ENCODE measurements at places on chromosomes 12 and 14.

- DNase-seq, result peak; percentile 78
Measured at GRCh38 chr14:89701211-89702043, 253.1 kb downstream of the EFCAB11 start.

DNA sequence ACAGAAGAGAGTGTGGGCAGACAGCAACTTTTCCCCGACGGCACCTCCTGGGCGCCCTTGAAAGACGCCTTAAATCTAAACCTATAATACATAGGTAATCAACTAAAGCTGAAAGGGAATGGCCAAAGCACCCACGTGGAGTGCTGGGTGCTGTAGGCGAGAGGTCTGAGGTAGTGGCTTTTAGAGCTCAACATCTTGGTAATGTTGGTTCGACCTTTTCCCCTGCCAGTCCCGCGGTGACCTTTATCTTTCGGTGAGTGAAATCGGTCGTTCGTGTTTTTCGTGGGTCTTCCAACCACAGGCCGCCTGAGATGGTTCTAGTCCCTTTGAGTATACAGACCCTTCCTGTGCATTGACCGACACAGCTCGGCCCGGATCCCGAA, 9.1 kb downstream of the OR6S1 start:
- DNase-seq, result no peak

- no peak for DNase-seq
Measured at GRCh38 chr14:61668282-61668681, 27.0 kb upstream of the HIF1A start.

DNA sequence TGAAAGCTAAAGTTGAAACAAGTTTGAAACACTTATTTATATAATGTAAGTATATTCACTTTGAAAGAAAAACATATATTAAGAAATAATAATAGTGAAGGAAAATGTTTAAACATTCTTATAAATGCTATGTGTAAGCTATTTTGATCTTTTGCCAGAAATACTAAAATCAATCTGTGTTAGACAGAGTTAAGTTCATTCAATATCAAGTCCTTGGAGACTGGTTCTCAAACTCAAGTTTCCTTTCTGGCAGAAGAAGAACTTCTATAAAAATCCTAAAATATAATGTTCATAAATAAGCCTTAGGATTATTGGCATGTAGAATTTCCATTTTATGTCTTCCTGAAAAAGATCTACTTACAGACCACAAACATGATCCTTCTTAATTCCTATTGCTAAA, 45.3 kb downstream of the TAOK3 start:
- no peak for DNase-seq

GRCh38 chr14:25658988-25659387, 609.0 kb upstream of the STXBP6 start:
- no peak for DNase-seq

DNA sequence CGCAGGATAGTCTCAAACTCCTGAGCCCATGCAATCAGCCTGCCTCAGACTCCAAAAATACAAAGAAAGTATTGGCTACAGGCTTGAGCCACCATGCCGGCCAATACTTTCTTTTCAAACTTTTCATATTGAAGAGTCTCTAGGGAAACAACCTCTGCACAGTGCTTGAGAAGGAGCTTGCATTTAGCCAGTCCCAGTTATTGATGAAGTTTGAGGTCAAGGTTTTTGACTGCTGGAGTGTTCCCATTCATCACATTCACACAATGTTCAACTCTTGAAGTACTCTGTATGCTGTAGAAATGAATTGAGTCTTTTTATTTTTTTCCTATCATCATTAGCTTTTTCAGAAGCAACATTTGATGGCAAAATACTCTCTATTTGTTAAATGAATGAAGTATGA, 355.8 kb upstream of the E2F7 start:
- no peak for DNase-seq

GRCh38 chr14:68349900-68350629, 442.8 kb downstream of the ZFP36L1 start:
- DNase-seq, result no peak

- DNase-seq, result no peak
Measured at GRCh38 chr12:80213871-80214270, 114.5 kb downstream of the OTOGL start.

- DNase-seq, result no peak
Measured at GRCh38 chr12:129675947-129676346, 227.9 kb downstream of the TMEM132D start.

GRCh38 chr12:19220205-19220604, 90.7 kb downstream of the PLEKHA5 start:
- DNase-seq, result no peak

GRCh38 chr12:53651737-53652136, 24.1 kb downstream of the ATP5MC2 start:
- DNase-seq, result no peak

GRCh38 chr14:100524933-100525243, 62.3 kb downstream of the BEGAIN start:
- DNase-seq, result no peak

GRCh38 chr12:116861320-116861719, 19.9 kb downstream of the HRK start:
- DNase-seq, result peak; percentile 13

- DNase-seq, result no peak
Measured at GRCh38 chr14:65620195-65620594, 207.7 kb downstream of the FUT8 start.

GRCh38 chr12:122486805-122487426, 13.8 kb downstream of the ZCCHC8 start:
- no peak for DNase-seq

DNA sequence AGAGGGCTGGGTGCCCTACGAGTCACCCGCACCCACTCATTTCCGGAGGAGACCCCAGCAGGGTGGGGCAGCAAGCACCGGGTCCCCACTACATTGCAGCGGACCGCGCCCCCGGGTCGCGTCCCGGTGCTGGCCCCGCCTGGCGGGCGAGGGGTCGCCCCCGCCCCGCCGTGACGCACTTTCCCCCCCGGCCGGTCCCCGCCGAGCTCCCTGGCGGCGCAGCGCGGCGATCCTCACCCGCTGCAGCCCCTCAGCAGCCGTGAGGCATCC, 106.1 kb downstream of the PRICKLE1 start:
- DNase-seq, result no peak

GRCh38 chr12:67925077-67925476, 64.2 kb upstream of the IFNG-AS1 start:
- no peak for DNase-seq

- no peak for DNase-seq
Measured at GRCh38 chr12:31558521-31558920, 32.4 kb downstream of the DENND5B start.

DNA sequence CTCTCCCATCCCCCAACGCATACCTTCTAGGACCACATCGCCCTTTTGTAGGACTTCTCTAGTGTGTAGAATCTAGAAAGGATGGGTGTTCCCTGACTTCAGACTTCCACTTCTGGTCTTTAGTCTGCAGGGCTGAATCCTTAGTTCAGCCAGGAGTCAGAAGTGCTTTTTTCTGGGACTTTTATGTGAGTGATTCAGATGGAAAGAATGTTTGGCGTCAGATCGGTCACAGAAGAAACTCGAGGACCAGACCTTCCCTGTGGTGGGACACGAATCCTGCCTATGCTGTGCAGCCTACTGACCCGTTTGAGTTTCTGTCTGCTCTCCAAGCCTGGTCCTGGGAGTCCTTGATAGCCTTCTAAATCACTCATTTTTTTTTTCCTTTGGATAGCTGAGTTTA, 165.4 kb upstream of the SSTR1 start:
- no peak for DNase-seq

- no peak for DNase-seq
Measured at GRCh38 chr14:78611796-78612571, 441.8 kb downstream of the NRXN3 start.

DNA sequence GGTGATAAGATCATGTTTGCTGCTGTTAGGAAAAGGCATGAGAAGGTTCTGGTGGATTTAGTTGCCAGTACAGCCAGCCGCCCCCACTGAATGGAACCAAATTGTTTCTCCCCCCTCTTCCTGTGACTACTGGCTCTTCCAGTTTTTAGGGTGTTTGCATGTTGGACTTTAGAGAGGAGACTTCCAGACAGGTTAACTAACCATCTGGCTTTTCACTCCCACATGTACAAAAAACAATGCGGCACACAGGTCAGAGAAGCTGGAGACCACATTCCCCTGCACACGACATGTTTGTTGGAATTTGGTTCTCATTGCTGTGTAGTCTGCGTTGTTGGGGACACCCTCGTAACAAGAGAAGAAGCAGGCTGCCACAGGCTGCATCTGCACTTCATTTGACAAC, 103.9 kb upstream of the TMEM132C start:
- DNase-seq, result no peak

- no peak for DNase-seq
Measured at GRCh38 chr12:55428331-55429243, 2.5 kb downstream of the OR6C76 start.

DNA sequence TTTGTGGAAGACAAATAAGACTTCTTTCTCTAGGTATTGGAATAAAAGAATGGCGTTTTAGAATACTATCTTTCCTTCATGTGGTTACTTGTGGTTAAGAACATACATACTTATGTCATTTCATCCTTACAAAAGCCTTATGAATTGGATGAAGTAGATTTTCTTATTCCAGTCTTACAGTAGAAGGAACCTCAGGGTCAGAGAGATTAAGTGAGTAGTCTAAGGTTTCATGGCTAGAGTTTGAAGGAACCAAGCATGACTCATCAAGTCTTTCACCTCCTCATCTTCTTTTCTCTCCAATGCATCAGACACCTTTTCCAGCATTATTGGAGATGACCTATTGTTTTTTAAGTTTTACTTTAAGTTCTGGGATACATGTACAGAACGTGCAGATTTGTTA, 92.9 kb upstream of the NEDD1 start:
- DNase-seq, result no peak

DNA sequence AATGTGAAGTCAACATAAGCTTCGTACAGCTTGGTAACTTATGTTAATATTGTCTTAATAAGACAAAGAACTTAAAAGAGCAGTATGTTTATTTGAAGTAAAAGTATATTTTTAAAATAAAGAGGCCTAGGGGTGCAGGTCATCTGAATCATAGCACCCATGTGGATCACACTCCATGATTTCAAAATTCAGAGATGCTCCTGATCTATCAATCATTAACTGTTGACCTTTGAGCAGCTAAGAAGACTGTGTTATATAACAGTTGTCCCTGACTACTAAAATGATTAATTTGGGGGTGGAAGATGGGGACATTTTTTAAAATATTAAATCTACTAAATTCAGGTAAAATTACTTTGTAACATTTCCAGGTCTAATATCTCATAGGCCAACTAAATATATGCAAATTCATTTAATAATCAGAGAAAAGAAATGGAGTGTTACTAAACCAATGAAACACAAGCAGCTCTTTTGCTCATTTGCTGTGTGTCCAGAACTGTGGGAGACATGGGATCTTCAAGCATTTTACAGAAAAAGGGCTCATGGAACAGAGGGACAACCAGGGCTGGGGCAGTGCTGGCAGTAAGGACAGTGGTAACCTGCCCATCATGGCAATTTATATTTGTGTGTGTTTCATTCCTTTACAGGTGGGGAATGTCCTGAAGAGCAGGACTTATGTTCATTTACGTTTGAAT, 120.7 kb upstream of the PCED1B start:
- DNase-seq, result no peak

- no peak for DNase-seq
Measured at GRCh38 chr12:1226951-1227350, 235.9 kb downstream of the ERC1 start.

DNA sequence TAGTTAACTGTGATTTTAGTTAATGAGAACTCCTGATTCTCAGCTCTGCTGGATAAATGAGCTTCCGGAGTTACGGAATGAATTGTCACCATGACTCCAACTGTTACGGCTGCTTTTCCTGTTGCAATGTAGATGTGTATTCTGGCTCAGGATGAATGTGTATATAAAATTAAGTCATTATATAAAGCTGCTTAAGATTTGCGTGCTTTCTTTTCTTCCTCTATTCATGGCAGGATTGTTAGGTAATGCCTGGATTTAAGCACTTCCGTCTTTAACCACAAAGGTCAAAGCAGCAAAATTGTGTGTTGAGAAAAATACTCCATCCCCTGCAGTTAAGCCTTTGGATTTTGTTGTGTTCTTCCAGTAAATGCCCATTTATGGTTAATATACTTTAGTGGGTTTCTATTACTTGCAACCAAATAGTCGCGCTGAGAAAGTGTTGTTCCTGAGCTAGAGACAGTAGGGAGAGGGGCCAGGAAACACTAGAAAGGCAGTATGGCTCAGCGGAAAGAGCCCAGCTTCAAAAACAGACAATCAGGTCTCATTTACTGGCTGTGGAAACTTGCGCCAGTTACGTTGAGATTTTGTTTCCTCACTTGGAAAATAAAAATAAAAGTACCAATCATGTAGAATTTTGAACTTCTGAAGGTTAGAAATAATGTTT, 9.4 kb upstream of the CCDC175 start:
- no peak for DNase-seq

- DNase-seq, result no peak
Measured at GRCh38 chr14:68234101-68234905, 414.7 kb downstream of the RAD51B start.

- DNase-seq, result no peak
Measured at GRCh38 chr14:75523771-75524171, 1.5 kb downstream of the BATF start.

GRCh38 chr14:72665259-72665658, 228.6 kb downstream of the DPF3 start:
- DNase-seq, result no peak

- DNase-seq, result no peak
Measured at GRCh38 chr12:98533723-98534251, 18.4 kb downstream of the TMPO start.

DNA sequence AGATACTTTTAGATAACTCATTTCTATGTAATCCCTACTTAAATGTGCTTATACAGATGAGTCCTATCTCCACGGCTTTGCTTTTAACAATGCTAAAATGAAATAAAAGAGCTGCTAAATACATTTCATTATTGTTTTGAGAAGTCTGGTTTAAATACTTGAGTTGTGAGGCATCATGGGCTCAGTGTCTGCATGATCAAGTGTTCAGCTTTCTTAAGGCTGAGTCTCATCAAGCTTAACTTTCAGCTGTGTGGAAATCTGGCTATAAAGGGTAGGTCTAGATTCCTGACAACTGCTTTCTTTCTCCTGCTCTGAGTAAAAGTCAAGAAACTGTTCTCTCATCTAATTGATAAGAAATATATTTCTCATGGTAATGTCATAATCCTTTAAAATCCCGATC, 235.4 kb downstream of the FSCB start:
- DNase-seq, result no peak
